Bronchial epithelial cell (primary cell): ENCODE measurements at places on chromosomes 12 and 14.

DNA sequence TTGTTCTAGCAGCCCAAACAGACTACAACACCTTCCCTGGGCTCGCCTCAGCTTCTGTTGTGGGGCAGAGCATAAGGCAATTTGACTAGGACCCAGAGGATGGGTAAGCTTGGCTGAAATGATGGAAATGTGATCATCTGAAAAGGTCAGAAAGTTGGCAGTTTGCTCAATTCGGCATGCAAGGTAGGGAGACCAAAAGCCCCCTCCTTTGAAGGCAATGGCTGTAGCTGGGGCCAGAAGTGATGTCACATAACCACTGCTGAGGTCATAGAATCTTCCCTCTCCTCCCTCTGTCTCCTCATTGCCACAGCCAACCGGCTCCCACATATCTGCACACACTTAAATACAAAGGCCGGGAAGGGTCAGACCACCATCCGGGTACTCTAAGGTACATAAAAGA, at the start of gene TPPP2:
Gene TPPP2 (plus strand): TSS at position 301 of the 400 bp plus-strand sequence. CDS start 365 bp downstream, outside the sequence.
- DNase-seq: no peak

DNA sequence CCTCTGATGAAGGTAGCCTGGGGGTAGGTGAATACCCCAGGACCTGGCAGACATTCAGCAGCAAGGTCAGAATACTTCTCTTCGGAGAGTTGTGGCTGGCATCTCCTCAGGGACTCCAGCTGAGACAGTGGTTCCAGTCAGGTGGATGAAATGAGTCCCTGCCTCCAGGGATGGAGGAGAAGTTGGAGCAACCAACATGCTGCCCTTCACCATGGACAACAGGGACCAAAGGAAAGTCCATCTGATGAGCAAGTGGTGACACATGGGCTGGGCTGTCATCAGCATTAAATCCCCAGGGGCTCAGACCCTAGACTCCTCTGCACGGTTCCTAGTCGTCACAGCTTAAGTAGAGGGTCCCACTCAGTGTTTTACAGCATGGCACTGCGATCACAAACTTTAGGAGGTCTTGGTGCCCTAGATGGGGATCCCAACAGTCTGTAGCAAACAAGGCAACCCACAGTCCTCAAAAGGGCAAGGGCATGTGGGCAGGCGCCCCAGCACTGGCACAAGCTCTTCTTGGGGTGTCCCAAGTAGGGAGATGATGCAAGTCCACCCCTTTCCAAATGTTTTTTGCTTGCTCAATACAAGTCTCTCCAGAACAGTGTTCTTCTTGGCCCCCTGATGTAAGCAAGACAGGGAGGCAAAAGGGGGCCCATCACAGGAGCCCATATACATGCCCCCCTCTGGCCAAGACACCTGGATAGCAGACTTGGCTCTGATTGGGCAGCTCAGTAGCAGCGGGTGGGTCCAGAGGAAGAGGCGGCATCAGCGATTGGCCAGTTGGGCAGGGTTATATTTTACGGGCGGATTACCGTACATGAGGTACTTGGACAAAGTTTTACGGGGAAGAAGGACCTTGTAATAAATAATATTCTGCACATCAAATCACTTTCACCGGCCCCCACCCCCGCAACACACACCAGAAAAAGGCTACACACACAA, 10.8 kb upstream of the CDH24 start:
- DNase-seq: no peak

GRCh38 chr12:46386877-46387629, 14.5 kb upstream of the SLC38A2 start:
- DNase-seq: no peak

DNA sequence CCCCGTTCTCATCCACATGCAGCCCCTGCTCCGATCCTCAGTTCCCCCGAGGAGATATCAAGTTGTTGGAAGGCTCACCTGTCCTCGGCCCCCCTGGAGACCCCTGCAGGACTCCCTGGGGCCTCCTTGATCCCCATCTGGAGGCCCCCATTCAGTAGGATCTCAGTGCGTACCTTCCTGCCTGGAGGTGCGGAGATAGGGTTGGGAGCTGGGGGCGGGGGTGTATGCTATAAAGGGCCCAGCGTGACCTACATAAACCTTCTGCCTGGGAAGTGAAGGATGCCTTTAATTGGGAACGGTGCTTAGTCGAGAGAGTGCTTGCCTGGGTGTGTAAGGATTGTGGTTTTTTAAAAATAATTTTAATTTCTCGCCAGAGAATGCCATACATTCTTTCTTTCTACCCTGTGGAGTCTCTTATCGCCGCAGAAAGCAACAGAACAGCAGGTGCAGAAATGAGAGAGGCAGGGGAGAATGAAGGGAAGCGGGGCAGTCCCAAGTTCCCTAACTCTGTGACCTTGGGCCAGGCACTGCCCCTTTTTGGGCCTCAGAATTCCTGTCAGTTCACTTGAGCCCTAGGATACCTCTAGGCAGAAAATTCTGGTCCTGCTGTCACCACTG, 153.7 kb downstream of the TSPAN9 start:
- no peak for DNase-seq

- DNase-seq: no peak
These were observed 154.2 kb downstream of the DYRK2 start for GRCh38 chr12:67802731-67803130.

GRCh38 chr14:69664865-69665526, 53.6 kb downstream of the SUSD6 start:
- DNase-seq: no peak

DNA sequence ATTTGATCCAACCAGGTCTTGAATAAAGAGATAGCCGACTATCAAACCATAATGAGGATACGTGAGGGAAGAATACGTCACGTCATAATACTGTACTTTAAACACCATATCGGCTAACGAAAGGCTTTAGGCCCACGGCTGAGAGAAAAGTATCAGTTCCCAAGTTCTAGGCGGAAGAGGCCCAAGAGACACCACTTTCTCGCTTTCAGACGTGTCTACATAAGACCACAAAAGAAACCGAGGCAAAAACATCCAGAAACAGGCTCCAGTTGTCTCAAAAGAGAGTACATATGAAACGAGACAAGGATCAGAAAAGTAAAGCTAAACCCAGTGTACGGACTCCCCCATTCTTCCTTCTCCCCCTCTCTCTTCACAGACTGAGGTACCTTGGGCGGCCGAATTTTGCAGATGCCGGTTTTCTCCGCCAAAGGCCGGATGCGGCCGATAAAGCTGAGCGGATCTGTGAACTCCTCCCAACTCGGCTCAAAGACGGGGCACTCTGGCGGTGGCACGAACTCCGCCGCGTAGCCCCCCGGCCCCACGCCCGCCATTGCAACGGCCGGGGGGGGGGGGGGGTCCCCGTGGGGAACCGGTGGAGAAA, 479 bp downstream of the KDM5A start:
- peak; percentile 28 for DNase-seq

DNA sequence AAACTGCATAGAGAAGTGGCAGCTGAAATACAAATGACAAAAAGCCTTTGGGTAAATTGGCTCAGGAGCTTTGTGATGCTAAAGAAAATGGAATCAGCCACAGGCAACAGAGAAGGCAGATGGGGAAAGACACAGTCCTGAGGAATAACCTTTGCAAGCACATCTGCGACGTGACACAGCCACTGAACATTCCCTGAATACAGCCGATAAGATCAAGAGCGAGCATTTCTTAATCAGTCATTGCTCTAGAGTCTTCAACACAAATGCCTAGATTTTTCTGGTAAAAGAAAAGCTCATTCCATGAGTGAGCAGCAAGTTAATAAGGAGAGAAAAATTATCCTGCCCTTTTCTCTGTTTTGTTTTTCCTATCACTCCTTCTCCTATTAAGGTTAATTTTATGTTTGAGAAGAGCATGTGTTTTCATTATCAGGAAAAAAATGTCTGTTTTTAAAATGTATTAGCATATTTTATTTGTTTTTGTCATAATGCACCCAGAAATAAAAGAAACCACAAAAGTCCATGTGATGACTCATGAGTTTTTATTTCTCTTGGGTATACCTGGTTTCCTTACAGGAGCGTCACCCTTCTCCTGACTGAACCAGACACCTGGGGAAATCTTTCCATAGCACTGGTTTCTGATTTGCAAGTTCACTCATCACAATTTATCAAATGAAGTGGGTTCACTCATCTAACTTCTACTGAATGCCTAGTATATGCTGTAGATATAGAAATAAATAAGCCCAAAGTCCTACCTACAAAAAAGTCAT, 45.4 kb upstream of the PCED1B start:
- peak; percentile 83 for DNase-seq

GRCh38 chr12:32881107-32881506, 15.5 kb downstream of the PKP2 start:
- no peak for DNase-seq

DNA sequence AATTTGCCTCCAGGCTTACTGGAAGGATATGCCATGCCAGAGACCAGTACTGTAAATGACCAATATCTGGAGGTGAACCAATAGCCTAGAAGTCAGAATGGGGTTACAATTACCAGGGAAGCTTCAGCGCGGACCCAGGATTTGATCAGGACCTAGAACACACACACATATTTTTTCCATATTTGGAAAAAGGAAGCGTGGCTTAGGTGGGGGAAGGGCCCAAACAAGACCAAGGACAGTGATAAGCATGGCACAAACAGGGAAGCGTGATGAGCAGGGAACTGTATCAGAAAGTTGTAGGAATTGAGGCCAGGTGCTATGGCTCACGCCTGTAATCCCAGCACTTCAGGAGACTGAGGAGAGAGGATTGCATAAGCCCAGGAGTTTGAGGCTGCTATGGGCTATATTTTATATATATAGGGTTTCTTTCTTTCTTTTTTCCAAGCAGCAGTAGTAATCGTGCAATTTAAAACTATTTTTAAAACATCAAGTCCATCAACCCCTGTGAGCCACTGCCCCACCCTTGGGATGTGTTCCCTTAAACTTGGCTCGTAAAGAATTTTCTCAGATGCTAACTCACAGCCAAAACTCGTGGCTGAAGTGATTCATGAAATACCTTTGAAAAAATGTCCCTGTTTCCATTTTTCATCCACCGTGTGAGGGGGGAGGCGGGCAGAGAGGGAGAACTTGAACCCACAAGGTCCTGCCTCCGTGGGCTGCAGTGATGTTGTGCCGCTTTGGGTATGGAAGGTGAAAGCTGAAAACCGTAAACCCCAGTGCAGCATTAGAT, 16.7 kb downstream of the HRK start:
- DNase-seq: no peak
